Progenitor cell of endocrine pancreas (in vitro differentiated cells): ENCODE measurements at places on chromosomes 4 and X.
A peak's percentile ranks its signal among the peaks of the same experiment; 100 is the strongest.

DNA sequence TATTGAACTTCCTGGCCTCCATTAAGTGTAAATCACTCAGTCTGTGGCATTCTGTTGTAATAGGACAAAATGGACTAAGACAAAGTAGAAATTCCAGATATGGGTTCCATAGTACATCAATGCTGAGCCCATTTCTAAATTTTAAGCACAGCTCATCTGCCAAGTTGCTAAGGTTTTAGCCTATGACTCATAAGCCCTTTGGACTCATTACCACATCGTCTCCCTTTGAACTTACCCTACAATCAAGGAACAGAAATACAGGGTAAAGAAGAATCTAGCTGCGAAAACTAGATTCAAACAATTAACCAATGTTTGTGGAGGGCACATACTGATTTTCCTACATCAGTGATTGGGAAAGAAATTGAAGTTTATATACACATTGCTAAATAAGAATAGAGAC, 31.8 kb downstream of the NAA11 start:
- no peak for DNase-seq

- DNase-seq, result no peak
These were observed 1.3 kb downstream of the HS3ST1 start for GRCh38 chr4:11427121-11427996.

DNA sequence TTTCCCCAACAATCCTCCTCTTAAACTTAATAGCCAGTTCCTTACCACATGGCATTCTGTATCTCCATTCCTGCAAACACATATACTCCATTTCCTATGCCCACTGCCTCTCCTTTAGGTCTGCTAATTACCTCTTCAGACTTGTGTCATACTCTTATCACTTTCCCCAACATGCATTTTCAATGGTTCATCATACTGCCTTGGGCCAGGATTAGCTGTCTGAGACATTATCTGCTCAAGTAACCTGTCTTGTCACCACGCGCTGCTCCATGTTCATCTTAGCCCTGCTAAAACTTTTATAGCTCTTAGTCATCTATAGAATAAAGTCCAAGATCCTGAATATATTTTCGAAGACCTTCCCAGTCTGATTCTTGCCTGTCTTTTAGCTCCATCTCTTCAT, 224.1 kb upstream of the GK2 start:
- no peak for DNase-seq

DNA sequence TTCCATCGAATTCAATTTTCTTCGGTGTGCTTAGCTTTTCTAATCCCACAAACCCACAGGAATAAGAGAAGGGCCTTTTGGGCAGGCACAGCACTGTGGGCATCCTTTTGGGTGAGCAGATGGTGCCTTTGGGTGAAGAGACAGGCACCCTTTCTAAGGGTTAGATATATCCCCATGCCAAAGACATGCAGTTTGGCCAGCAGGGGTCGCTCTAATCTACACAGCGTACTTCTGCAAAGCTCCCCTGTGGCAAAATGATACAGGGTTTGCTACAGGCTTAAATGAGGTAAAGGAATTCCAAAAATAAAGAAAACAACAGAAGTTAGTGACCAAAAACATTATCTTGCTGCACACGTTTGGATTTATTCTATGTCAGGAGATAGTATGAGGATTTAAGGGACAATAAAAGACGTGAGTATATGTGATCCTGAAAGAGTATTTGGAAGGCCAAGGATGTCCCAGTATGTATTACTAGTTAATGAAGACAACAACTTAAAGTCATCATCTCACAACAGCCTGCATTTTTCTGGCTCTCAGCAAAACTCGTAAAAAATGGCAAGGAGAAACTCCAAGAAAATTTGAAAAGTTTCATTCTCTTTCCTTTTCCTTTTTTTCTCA, 49.5 kb downstream of the PHEX start:
- peak; percentile 21 for DNase-seq

DNA sequence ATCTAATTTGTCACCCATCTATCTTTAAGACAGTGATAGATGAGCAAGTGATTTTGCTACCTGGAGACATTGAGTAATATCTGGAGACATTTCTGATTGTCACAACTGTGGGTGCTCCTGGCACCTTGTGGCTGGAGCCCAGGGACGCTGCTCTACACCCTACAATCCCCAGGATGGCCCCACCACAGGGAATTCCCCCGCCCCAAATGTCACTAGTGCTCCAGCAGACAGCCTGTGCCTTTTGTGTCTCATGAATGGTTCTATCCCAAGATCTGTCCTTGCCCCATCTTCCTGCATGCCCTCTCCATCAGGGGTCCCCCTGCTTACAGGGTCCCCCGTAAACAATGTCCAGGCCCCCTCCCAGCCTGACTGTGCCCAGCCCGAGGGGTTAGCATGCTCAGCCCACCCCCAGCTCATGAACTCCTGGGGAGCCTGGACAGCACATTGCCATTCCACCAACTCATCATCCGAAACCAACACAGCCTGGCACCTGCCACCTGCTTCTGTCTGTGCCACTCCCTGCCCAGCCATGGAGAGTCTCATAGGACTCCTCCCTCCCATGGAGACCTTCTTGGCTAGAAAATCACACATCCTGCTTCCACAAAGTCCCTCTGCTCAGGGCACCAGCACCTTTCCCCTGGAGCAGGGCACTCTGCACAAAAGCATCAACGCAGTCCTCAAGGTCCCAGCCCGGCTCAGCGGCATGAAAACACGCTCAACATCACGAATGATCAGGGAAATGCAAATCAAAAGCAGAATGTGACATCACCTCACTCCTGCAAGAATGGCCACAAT, 5.7 kb downstream of the P2RY8 start:
- no peak for DNase-seq

DNA sequence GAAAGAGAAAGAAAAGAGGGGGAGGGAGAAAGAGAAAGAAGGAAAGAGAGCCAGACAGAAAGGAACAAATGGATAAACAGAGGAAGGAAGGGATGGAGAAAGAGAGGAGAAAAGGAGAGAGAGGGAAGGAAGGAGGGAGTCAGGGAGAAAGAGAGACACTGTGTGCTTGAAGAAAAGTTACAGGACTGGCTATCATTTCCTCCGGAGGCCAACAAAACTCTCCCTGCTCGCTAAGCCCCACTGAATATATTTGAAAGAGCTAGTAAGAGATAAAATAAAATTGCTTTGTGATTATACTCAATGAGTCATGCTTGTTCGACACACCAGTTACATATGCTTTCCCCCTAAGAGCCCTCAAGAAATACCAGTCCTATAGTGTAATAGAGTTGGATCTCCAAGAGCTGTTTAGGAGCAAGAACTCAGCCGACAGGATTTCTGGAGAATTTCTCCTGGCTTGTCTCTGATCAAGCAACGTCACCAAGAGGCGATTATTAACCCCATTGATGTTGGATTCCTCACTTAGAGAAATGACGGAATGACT, 102.2 kb downstream of the MXRA5 start:
- DNase-seq, result no peak

- DNase-seq, result no peak
These were observed 84.4 kb downstream of the STOX2 start for GRCh38 chr4:183989461-183989860.

DNA sequence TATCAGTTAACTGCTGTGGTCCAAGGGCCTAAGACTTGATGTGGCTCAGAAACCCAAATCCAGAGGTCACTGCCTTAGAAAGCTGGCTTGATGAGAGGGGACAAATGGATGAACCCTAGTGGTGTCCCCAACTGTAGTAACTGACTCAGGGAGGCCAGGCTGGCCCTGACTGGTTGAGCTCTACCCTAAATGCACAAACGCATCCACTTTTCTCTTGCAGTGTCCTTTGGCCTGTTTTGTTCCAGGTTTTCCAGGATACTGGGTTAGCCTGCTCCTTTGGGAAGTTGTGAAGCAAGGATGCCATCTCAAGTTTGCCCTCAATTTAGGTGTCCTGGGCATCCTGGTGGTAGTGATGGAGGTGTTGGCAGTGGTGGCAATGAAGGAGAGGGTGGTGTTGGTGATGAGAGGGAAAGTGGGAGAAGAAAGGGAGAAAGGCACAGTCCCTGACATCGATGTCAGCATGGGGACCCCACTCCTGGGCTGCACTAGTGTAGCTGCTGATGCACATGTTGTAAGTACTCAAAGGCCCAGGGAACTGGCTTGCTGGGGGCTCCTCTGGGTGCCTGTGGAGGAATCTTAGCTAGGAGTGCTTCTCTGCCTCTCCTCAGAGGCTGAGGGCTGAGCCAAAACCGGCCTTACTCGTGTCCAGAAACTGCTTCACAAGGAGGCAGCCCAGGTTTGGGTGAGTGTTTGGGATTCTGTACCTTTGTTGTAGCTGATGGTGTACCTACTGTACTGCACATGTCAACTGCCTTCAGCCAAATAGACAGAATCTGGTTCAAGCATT, 2.9 kb upstream of the HAND2 start:
- DNase-seq, result no peak

- no peak for DNase-seq
These were observed 2.6 kb downstream of the ARHGAP24 start for GRCh38 chr4:85477534-85477933.

GRCh38 chrX:13666836-13667235, 13.9 kb downstream of the TCEANC start:
- no peak for DNase-seq

DNA sequence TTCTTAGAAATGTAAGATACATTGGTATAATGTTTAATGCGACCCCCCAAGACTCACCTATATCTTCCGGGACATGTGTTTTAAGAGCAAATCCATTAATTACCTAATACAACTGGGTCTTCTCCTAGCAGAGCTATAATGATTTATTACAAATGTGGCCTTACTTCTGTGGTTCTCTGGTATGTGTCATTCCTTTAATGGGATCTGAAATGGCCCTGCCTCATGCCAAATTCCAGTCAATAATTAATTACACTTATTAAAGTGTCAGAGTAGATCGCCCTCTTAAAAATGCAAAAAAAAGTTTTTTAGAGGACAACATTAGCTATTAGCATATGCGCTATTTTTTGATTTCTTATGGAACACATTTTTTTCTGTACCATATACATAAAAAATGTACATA, 17.0 kb downstream of the HPSE start:
- no peak for DNase-seq

DNA sequence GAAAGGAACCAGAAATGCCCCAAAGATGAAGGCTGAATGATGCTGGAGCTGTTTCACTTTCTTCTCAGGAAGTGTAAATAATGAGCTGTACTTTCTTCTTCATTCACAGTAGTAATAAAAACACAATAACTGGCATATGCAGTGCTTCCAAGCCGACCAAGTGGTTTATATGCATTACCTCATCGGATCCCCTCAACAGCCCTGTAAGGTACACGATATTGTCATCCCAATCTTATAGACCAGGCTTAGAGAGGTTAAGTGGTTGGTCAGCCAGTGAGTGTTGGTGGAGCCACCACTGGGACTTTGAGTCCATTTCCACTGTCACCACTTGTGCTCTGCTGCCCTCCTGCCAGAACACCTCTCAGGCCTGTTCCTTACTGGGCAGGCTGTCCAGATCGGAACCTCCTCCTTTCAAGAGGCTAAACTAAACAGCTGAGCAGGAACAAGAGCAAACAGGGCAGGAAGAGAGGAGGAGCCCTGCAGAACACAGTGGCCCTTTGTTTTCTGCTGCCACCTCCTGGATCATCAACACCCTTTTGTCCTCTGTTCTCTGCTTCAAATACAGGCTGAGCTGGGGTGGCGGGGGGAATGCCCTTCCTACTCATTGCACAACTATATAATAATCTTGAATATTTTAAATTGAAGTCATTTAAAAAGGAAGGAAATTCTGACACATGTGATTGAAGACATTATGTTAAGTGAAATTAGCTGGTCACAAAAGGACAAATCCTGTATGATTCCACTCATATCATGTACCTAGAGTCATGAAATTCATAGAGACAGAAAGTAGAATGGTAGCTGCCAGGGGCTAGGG, 112.5 kb upstream of the ATP6AP2 start:
- DNase-seq, result no peak

DNA sequence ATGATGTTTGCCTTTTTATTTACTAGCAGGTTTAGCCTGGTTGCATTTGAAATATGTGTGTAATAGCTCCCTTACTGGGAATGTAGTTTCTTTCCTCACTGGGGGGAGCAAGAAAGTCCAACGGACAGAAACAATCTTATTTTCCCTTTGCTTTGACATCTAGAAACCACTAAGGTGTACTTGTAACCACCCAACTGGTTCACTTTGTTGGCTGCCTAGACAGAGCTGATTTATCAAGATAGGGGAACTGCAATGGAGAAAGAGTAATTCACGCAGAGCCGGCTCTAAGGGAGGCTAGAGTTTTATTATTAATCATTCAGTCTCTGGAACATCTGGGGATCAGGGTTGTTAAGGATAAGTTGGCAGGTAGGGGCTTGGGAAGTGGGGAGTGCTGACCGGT, 30.3 kb downstream of the XG start:
- no peak for DNase-seq

DNA sequence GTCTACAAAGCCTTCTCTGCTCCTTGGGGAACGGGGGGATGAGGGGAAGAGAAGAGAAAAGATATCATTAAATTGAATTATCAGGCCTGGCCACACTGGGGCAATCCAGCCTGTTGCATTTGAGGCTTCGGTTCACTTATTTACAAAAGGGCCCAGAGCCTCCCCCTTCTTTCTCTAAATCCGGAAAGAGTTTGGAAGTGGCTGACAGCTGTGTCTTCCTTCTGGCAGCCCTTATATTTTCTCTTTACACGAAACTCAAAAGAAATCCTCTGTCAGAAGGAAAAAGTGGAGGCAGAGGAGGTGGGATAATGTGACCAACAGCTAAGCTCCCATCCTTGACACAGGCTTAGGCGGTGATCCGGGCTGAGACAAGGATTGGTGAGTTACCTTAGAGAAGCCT, 158.3 kb upstream of the TAPT1 start:
- DNase-seq, result no peak

DNA sequence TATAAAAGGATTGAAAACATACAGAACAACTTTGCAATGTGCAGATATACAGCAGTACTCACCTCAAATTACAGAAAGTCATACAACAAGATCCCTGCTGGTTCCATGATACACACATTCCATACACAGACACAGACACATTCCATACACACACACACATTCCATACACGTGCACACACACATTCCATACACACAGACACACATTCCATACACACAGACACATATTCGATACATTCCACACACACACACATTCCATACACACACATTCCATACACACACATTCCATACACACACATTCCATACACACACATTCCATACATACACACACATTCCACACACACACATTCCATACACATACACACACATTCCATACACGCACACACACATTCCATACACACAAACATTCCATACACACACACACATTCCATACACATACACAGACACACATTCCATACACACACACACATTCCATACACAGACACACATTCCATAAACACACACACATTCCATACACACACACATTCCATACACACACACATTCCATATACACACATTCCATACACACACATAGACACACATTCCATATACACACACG, 13.7 kb downstream of the LINC00632 start:
- no peak for DNase-seq

DNA sequence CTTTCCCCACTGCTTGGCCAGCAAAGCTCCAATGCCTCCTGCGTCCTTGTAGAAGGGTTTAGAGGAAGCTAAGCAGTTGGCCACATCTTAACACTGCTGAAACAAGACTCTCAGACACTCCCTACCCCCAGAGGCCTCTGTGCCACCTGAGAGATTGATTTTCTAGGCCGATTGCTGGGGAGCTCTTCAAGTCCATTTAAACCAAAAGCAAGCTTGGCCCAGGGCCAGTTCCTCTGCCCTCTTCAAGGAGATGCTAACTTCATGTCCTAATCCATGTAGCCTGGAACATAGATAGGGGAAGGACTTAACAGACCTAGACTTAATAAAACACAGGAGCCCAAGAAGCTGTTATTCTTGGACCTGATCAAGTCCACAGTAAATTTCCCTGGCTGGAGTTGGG, 27.2 kb upstream of the FMR1NB start:
- no peak for DNase-seq
